Umbilical cord (tissue), 2 donors: ENCODE measurements at places on chromosomes 16 and 17. TPM values are rescaled to one million over a fixed set of nuclear protein-coding genes. Genes with fewer than 3 reads are reported as not detected.

CSH2 gene
- total RNA-seq = 4.3 TPM

DNA sequence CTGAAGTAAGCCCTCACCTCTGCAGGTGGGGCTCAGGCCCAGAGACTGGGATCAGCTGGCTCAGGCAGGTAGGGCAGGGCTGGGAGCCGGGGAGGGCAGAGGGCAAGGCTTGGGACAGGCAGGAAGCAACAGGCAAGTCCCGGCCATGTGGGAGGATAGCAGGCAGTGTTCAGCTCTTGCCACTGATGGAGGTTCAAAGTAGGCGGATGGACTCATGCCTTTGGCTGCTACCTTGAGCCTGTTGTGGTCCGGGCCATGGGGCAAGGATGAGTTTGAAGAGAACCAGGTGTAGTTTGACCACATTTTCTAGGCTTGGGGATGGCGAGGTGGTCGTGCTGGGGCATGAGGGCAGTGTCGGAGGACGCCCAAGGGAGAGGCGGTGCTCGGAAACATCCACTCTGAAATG, 2.7 kb downstream of the PRCD start:
- DNase-seq = no peak

DNA sequence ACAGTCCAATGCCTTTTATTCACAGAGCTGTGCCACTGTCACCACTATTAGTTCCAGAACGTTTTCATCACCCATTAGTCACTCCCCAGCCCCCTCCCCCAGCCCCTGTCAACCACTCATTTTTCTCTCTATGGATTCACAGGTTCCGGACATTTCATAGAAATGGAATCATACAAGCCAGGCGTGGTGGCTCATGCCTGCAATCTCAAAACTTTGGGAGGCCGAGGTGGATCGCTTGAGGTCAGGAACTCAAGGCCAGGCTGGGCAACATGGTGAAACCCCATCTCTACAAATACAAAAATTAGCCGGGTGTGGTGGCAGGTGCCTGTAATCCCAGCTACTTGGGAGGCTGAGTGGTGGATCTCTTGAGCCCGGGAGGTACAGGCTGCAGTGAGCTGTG, 759 bp upstream of the PAM16 start:
- no peak for DNase-seq

DNA sequence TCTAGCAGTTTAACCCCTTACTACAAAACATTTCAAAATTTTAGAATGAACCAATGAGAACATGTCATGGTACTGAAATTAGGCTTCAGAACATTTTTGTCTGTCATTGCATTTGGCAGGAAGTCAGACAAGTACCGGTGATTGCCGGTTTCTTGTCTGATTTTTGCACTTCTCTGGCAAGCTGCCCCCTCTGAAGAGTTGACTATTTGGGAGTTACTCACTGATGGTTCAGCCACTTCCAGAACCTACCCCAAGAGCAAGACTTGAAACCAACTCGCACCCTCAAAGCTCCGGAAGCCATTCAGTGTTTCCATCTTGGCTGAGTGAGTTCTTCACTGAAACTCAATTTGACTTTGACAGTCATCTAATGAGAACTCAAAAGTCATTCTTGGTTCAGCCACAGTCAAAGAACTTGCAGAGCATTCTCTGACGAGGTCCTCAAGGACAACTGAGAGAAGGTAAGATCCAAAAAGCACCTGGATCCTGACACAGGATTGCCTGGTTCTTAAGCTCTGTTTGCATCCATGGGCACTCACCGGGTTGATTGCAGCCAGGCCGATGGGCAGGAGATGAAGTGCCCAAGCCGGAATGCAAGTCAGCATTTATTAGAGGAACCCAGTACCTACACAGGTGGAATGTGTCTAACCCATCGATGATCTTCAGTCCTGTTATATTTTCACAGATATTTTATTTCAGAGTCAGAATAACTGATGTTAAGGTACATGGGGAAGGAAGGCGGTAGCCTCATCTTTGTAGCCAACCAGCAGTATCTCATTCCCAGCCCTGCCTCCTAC, 93.6 kb downstream of the USP22 start:
- no peak for DNase-seq
